Astrocyte (in vitro differentiated cells and primary cell): ENCODE measurements at places on chromosomes 4 and X.

- H3K36me3 ChIP-seq, result peaks cover 76% of the 10 kb centered on the region
- H3K4me1 ChIP-seq, result no peaks in the 10 kb centered on the region
- H3K27me3 ChIP-seq, result no peaks in the 10 kb centered on the region
- H3K27ac ChIP-seq, result no peak overlapping the region
- no peak overlapping the region for H3K4me3 ChIP-seq
- no peak for DNase-seq
These were observed 43.3 kb upstream of the MTNR1A start for GRCh38 chr4:186598686-186599085.

- H3K27ac ChIP-seq, result no peak overlapping the region
- H3K4me3 ChIP-seq, result no peak overlapping the region
- peaks cover 9% of the 10 kb centered on the region for H3K4me1 ChIP-seq
- DNase-seq, result no peak
These were observed 244.5 kb downstream of the SCFD2 start for GRCh38 chr4:53121264-53121865.

DNA sequence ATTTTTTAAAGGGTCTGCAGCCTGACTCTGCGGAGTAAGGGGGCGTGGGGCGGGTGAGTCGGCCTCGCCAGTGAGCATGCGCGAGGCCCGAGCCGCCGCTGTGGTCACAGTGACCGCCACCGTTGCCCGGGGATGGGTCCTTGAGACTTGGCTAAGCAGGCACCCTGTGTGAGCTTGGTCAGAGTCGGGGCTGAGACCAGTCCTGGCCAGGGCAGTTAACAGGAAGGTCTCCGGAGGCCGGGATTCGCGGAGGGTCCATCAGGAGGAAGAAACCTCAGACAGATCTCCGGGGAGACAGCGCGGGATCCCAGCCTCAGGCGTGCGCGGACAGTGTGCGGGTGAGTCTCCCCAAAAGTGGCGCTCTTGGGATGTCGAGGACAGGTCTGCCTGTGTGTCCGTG, 1384.4 kb upstream of the PCDH10 start:
- DNase-seq, result no peak
- no peak overlapping the region for H3K27ac ChIP-seq
- H3K27me3 ChIP-seq, result no peaks in the 10 kb centered on the region
- H3K36me3 ChIP-seq, result no peaks in the 10 kb centered on the region
- H3K4me1 ChIP-seq, result no peaks in the 10 kb centered on the region
- no peak overlapping the region for H3K4me3 ChIP-seq

GRCh38 chr4:7515390-7515902, 80.7 kb upstream of the PSAPL1 start:
- peaks cover 17% of the 10 kb centered on the region for H3K4me1 ChIP-seq
- H3K27ac ChIP-seq, result no peak overlapping the region
- peaks cover 17% of the 10 kb centered on the region for H3K27me3 ChIP-seq
- no peaks in the 10 kb centered on the region for H3K36me3 ChIP-seq

GRCh38 chrX:72137846-72138495, 6.3 kb upstream of the RTL5 start:
- no peak for DNase-seq
- H3K4me3 ChIP-seq, result no peak overlapping the region
- H3K27me3 ChIP-seq, result no peaks in the 10 kb centered on the region
- H3K36me3 ChIP-seq, result no peaks in the 10 kb centered on the region
- H3K27ac ChIP-seq, result no peak overlapping the region

GRCh38 chrX:149124526-149125108, 380.5 kb downstream of the IDS start:
- no peak overlapping the region for H3K4me3 ChIP-seq
- H3K27me3 ChIP-seq, result no peaks in the 10 kb centered on the region
- DNase-seq, result no peak
